Naive thymus-derived CD4-positive, alpha-beta T cell (primary cell): ENCODE measurements at places on chromosomes 5 and 9. TPM values are rescaled to one million over a fixed set of nuclear protein-coding genes. Genes with fewer than 3 reads are reported as not detected.

Gene BTNL3
- polyA plus RNA-seq = not detected

Gene GRIN3A
- polyA plus RNA-seq = 0.04 TPM

Gene C9orf153
- not detected for polyA plus RNA-seq

Gene OLFML2A
- polyA plus RNA-seq = not detected

Gene SLC28A3
- polyA plus RNA-seq = not detected

Gene BRINP1
- polyA plus RNA-seq = not detected

Gene CDO1
- polyA plus RNA-seq = not detected

Gene IFNK
- polyA plus RNA-seq = not detected

Gene ALDH7A1
- 9.9 TPM for polyA plus RNA-seq

Gene P4HA2
- polyA plus RNA-seq = not detected

Gene FOXD4
- 0.09 TPM for polyA plus RNA-seq

Gene PCDHGC4
- not detected for polyA plus RNA-seq

Gene AQP7
- polyA plus RNA-seq = not detected

Gene IL13
- polyA plus RNA-seq = not detected

Gene STING1
- polyA plus RNA-seq = 150 TPM
